Stimulated activated CD4-positive, alpha-beta T cell treated with anti-CD3 and anti-CD28 coated beads, Interleukin-1b, Interleukin-23, amount 100 ng/mL, for 1 hour (primary cell): ENCODE measurements at places on chromosomes 3 and 15.

- no peak for DNase-seq
Measured at GRCh38 chr3:178097576-178097975, 438.7 kb upstream of the KCNMB2 start.

- DNase-seq = no peak
Measured at GRCh38 chr15:93882141-93882540, 349.2 kb upstream of the MCTP2 start.

DNA sequence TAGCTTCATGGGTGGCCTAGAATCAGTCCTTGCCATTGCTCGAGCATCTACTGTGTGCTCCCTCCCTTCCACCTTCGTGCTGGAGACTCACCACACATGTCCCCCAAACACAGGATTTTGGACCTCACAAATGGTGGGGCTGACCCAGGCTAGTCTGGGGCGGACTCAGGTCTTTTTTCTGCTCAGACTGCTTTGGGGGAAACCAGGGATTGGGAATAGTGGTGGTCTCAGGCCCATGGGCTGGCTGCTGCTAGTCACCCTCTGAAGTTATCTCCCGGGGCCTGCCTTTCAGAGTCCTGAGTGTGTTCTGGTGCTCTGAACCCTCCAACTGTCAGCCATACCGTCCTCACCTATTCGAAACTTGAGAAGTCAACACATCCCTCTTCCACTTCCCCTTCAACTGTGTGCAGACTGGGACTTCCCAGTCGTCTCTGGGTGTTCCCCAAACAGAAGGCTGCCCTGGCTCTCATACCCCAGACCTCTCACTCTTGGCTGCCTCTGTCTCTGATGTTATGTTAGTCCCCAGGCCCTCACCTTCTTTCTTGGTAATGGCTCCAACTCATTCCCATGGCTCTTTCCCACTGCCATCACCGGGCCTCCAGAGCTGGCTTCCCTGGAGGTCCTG lies 46.0 kb downstream of the PPCDC start:
- no peak for DNase-seq

GRCh38 chr3:174859114-174859735 lies at the start of gene NAALADL2:
TSS of gene NAALADL2 (plus strand) at chr3:174859334.
- no peak for DNase-seq

GRCh38 chr3:10988001-10988665 lies 4.4 kb upstream of the SLC6A1 start:
- DNase-seq = no peak

DNA sequence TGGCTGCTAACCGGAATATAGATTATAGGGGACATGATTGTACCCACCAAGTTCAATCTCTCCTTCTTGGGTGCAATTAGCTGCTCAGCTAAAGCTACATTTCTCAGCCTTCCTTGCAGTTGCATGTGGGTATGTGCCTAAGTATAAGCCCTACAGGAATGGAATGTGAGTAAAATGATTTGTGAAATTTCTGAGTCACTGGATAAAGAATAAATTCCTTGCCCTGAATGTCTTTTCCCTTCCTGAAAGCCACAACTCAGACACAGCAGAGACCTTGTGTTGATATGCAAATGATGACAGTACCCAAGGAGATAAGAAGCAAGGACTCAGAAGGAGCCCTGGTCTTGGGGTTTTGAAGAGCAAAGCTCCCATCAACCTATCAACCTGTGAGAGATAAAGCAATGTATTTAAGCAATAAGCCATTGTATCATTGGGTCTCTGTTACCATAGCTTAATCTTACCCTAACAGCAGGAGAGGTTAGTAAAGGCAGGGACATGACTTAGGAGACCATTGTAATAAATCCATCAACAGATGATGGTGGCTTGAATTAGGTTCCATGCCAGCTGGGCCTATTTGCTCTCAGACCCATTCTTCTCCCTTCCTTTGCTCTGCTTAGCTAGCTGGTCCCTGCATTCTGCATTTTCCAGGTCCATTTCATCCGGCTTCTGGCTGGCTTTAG lies 25.6 kb upstream of the ZNF280D start:
- DNase-seq = no peak

- DNase-seq = no peak
Measured at GRCh38 chr3:16725972-16726371, 120.7 kb upstream of the DAZL start.

DNA sequence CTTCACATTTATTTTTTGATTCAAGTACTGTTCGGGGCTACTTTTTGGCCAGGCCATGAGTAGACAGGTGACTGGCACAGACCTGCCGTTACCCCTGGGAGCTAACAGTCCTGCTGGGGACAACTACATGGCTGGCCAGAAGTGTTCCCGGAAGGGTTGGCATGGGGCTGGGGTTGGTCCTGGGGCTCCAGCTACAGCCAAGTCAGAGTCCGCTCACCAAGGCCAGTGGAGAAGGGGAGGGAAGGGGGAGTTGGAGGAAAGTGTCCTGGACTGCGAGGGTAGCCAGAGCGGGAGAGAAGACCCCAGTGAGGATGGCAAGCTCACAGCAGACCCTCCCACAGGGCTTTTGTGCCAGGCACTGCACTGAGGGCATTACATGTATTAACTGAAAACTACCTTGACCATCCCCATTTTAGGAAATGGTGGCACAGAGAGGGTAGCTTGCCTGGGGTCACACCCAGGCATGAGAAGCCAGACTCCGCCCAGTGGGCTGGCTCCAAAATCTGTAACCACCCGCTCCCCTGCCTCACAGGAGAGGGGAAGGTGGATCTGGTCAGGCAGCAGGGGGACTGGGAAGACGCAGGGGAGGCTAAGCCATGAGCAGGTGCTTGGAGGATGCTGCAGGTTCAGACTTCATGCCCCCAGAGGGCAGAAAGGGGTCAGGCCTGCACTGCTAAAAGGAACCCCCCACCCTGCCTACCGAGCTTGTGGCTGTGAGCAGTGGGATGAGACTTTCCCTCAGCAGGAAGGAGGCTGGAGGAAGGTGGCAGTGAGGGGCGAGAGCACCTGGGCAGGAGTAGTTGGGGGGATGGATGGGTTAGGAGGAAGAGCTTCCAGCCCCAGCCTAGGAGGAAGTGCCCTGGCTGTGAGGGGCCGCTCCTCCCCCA lies 38.3 kb upstream of the ESYT3 start:
- no peak for DNase-seq

DNA sequence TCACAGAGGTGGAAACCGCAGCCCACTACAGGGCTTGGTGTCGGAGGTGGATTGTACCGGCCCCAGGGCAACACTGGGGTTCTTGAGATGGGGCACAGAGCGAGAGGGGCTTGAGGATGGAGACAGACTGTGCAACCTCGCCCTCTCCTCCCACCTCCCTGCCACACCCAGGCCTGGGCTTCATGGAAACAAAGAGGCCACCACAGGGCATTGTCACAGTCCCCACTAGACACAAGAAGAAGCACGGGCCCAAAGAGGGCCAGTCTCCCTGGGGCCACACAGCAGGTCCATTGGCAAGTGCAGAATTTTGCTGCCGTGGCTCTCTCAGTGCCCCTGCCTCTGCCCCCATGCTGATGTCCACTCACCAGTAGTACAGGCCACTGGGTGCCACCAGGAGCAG lies 4.1 kb upstream of the CALML4 start:
- no peak for DNase-seq

GRCh38 chr3:126960604-126960995 lies 22.3 kb upstream of the PLXNA1 start:
- no peak for DNase-seq

DNA sequence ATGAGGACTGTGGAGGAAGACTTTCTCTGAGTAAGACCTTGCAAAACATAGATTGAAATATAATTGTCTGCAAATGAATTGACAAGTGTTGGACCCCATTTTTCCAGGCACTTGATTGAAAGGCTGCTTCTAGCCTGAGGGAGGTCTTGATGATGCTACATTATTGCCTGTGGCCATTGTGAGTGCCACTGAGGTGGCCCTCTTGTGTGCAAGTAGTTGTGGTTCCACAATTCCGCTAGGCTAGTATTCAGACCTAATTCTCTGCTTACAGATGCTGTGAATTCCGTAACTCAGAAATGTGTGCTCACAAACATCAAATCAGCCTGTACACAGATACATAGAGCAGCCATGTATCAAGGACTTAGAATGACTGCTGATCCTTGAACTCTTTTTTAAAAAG lies 34.7 kb downstream of the FNDC3B start:
- no peak for DNase-seq

GRCh38 chr3:108564564-108564963 lies 24.7 kb downstream of the CIP2A start:
- no peak for DNase-seq

GRCh38 chr3:154060238-154061000 lies 60.8 kb upstream of the ARHGEF26 start:
- DNase-seq = no peak

GRCh38 chr3:62870321-62870720 lies 4.9 kb downstream of the CADPS start:
- DNase-seq = no peak

DNA sequence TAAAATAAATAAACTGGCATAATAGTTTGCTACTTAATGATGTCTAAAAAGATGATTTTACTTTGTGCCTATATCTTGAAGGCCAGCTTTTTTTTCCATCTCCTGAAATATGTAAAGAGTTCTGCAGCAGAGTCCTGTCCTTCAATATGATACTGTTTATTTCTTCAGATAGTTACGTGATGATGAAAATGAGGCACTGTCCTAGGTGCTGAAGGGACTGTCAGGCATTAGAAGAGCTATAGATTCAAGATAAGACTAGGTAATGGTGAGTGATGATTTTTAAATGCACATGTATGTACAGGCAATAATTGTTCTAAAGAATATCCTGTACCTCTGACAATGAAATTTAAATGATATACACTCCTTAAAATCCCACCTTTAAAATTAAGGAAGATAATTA lies 326.9 kb upstream of the DNAJC19 start:
- no peak for DNase-seq

DNA sequence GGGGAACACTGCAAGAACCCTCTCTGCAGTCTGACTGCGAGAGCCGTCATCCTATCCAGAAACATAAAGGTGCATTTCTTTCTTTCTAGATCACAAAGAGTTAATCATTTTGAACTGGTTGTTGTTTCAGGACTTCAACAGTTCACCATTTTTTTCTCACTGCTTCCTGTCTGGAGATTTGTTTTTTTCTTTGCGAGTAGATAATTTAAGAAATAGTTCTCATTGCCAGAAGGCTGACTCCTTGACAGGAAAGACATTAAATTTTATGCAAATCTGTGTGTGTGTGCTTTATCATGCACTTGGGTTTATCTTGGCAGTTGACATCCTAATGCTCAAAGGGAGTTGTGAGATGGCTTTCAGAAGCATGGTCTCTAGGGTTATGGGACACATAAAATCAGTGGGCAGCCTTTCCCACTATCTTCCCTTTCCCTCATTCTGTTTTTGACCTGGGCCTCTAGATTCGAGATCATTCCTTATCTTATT lies 123.5 kb upstream of the TBL1XR1 start:
- no peak for DNase-seq

DNA sequence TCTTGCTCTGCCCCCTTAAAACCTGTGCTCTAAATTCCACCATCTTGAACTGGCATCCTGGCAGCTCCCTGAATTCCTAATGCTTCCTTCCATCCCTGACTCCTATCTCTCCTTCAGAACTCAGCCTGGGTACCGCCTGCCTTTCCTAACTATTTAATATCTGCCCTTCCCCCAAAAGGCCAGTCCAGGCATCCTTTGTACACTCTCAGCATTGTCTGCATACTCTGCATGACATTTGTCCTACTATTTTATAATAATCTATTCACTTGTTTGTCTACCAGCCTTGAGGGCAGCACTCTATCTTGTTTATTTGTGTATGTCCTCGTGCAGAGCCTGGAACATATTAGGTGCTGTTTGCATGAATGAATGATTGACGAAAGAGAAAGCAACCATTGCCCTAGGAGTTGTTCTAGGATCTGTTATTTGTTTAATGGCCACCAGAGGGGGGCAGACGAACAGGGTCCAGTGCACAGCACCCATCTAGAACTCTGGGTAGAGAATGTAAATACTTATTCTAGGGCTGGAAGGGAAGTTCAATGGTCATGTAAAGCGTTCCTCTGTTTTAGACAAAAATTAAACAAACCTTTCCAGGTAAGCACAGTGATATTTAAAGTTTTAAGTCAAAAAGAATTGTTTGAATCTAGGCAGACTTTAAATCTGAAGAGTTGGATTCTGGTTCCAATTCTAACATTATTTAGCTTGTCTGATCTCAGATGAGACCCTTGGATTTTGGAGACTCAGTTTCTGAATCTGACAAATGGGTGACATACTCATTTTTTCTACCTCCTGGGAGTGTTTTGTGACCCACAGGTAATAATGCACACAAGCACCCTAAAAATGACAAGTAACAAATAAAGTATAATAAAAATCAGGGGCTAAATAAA lies 125.8 kb upstream of the GALNT15 start:
- DNase-seq = peak; percentile 4

DNA sequence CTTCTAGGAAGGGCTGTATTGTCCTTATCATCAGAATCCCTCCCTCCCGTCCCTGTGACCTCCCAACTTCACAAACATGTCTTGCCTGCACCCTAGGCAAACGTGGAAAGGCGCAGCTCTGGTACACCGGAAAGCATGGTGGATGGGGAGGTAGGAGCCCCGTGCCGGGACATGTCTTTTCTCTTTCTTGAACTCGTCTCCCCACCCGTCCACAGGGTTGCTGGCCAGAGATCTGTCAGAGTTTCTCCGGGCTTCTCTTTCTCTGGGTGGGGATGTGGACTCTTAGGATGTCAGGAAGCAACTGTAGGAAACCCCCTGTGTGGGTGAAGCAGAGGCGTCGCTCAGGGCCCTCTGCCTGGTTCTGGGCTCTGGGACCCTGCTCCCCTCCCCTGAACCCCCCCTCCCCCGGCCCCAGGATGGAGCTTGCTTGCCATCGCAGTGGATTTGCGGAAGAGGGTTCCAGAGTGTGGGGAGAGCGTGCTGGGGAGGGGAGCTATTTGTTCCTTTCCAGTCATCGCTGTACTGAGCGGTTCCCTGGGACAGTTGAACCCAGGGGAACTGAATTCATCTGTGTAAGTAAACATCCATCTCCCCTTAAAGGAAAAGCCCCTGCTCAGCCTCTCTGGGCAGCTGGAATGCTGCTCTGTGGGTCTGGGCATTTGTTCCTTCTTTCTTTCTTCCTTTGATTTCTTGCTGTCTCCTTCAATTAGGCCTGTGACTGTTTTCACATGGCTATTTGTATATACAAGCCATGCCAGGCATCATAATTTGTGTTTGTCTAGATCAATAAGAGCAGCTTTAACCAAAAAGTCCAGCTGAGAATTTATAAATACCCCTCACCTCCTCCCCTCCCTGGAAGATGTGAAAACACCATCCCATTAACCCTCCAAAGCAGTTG lies 72.8 kb downstream of the SMAD3 start:
- no peak for DNase-seq

DNA sequence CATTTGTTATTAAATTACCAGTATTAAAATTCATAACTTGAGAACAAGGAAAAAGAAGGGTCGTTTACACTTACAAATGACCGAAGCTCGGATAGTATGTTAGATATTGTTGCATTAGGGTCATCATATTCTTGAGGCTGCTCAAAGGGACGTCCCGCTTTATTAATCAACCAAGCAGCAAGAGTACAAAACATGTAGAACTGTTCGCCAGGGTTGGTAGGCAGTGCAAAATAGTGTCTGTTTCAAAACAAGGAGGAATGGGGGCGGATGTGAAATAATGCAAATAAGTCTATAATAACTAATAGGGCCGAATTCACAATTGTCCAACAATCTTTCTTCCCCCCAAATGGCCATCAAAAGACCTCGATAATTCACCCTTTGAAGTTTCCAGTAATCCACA lies 2.9 kb downstream of the IFT57 start:
- DNase-seq = no peak
